PC-9 (cell line): ENCODE measurements at places on chromosomes 13 and 19.

GRCh38 chr19:35272122-35272719 is 3.5 kb downstream of the USF2 start:
- DNase-seq: no peak

- DNase-seq: no peak
These were observed 9.4 kb downstream of the FCER2 start for GRCh38 chr19:7692417-7693088.

DNA sequence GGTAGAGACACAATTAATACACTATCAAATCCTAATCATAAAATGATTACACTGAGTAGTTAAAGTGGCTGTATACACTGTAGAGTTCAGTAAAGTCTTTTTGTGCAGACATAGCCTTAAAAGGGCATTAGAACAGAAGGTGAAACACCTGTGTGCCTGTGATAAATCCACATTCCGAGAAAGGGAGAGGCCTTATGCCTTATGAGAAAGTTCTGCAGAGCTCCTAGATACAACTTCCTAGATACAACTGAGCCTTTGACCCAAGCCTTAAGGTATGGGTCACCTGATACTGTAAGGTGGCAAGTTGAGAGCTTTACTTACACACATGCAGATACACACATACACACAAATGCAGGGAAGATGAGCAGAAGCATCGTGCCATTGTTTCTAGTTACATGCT is 6.3 kb downstream of the SERP2 start:
- DNase-seq: peak; percentile 55

DNA sequence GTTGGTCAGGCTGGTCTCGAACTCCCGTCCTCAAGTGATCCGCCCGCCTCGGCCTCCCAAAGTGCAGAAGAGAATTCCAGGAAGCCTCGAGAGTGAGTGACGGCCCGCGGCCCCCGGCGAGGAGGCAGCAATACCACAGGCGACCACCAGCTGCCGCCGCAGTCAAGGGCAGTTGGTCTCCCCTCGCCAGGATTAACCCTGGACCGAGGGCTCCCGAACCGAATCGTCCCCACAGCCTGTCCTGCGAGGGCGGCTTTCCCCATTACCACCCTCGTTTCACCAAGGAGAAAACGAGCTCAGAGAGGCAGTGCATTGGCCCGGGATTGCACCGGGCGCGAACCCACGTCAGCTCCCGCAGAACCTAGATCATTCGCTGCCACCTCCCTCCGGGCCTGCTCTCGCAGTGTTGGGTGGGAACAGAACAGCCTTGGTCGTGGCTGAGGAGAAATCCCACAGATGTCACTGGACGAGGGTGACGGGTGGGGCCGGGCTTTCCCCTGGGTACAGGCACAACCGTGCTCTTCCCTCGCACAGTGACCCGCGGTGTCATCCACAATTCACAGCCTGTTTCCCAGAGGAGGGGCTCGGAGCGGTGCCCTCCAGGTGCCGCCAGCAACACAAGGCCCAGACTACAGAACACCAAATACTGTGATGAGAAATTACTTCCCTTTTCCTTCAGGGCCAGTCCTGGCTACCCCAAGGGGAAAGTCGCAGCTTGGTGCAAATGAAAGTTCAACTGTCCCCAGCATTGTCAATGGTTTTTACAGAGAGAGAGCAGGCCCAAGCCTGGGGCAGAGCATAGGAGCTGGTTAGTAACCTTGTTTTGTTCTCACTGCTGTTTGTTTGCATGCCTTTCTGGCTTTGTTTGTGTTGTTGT is 24.8 kb downstream of the C2CD4C start:
- no peak for DNase-seq

- DNase-seq: no peak
These were observed 18.5 kb upstream of the ZNF681 start for GRCh38 chr19:23777216-23777615.

GRCh38 chr13:99725644-99726043 is 224.4 kb downstream of the TM9SF2 start:
- no peak for DNase-seq

GRCh38 chr13:22812793-22813192 is 368.0 kb upstream of the SGCG start:
- no peak for DNase-seq

GRCh38 chr13:110616103-110617101 is 1.1 kb downstream of the NAXD start:
- peak; percentile 71 for DNase-seq

- peak; percentile 67 for DNase-seq
These were observed 74.9 kb upstream of the WASF3 start for GRCh38 chr13:26482451-26483197.

DNA sequence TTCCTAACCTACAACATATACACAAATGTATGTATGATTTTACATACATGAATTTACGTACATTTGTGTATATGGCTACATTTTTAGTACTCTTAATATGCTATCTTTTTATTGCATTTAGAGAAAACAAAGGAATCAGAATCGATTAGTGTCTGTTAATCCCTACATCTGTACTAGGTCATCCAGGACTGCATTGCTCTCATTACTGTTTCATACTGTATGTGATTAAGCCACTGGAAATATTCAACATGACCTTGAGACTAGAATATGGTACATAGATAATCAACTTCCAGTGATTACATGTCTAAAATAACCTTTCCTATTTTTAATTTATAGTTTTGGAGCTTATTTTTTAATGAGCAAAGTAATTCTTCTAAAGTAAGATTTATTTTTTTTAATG is 5.3 kb upstream of the MAB21L1 start:
- no peak for DNase-seq

GRCh38 chr13:50993934-50994333 is 84.3 kb downstream of the RNASEH2B start:
- DNase-seq: no peak

- DNase-seq: peak; percentile 70
These were observed 263.9 kb upstream of the NBEA start for GRCh38 chr13:34678154-34678553.

- no peak for DNase-seq
These were observed 51.9 kb downstream of the GARRE1 start for GRCh38 chr19:34306213-34306661.

DNA sequence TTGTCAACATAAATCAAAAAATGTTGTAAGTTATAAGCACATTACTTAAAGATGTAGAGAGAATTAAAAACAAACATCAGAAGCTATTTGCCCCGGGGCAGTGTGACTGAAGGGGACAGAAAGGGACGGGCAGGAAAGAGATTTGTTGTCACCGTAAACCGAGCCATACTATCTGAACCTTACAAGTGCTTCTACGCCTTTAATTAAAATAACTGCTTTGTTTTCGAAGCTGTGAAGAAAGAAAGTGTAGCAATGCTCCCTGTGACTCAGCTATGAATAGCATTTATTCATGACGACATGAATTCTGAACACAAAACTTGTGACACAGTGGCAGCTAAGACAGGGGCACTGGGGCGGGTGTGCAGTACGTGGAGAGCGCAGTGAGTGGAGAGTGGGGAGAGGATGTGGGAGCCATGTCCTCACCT is 30.0 kb downstream of the ZNF787 start:
- DNase-seq: peak; percentile 83

- no peak for DNase-seq
These were observed 503 bp downstream of the TUBA3C start for GRCh38 chr13:19181021-19181620.

DNA sequence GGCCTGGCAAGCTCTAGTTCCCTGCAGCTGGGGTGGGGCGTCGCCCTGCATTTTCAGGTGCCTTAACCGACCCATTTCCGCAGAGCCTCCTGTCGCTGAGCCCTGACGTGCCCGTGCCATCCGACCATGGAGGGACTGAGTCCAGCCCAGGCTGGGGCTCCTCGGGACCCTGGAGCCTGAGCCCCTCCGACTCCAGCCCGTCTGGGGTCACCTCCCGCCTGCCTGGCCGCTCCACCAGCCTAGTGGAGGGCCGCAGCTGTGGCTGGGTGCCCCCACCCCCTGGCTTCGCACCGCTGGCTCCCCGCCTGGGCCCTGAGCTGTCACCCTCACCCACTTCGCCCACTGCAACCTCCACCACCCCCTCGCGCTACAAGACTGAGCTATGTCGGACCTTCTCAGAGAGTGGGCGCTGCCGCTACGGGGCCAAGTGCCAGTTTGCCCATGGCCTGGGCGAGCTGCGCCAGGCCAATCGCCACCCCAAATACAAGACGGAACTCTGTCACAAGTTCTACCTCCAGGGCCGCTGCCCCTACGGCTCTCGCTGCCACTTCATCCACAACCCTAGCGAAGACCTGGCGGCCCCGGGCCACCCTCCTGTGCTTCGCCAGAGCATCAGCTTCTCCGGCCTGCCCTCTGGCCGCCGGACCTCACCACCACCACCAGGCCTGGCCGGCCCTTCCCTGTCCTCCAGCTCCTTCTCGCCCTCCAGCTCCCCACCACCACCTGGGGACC is 1.2 kb downstream of the ZFP36 start:
- DNase-seq: peak; percentile 80

DNA sequence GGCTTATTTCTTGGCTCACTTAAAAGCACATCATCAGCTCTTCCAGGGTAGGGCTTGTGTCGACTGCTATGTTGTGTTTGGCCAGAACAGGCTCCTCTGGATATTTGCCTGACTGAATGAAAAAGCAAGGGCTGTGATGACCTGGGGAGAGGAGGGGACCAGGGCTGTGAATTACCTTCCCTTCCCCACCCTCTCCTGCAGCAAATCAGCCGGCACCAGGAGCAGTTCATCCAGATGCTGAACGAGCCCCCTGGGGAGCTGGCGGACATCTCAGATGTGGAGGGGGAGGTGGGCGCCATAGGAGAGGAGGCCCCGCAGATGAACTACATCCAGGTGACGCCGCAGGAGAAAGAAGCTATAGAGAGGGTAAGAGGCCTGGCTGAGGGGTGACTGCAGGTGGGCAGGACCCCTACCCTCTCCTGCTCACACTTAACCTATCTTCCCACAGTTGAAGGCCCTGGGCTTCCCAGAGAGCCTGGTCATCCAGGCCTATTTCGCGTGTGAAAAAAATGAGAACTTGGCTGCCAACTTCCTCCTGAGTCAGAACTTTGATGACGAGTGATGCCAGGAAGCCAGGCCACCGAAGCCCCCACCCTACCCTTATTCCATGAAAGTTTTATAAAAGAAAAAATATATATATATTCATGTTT is 4.4 kb downstream of the GADD45GIP1 start:
- DNase-seq: no peak

DNA sequence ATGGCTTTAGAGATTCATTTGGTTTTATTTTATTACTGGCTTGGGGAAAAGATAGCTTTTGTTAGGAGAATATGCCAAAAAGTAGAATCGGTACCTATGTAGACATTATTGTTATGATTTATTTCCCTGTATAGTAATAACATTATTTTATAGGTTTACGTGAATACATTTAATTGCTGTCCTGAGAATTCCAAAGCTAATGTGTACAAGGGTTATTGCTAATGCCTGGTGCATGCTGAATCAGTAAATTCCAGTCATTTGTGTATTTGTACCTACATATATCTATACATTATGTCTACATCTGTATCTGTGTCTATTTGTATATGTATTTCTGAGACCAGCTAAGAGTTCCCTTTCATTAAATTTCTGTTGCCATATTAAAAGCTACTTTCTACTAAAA is 550.9 kb downstream of the GPC6 start:
- no peak for DNase-seq

- DNase-seq: no peak
These were observed 15.1 kb downstream of the PRAM1 start for GRCh38 chr19:8487137-8487851.

- no peak for DNase-seq
These were observed 686 bp downstream of the LENG8 start for GRCh38 chr19:54449701-54450069.

- no peak for DNase-seq
These were observed 261.6 kb downstream of the SLITRK1 start for GRCh38 chr13:83620530-83621220.

GRCh38 chr13:110209950-110210603 is 96.9 kb downstream of the COL4A1 start:
- DNase-seq: peak; percentile 78

DNA sequence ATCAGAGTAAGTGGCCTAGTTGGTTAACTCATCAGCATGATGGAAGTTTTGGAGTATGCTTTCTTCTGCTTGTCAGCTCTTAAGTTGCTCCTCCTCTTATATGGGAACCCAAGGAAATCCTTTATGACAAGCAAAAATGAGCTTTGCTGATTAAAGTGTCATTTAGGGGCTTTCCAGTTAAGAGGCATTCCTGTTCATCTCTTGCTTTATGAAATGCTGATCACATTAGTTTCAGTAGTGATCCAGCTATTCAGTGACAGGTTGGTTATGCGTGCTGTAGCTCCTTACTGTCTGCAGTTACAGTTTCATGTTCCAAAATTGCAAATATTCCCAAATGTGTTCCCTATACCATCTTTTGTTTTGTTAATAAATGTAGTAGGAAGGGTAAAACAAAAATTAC is 146.6 kb downstream of the CDK8 start:
- DNase-seq: no peak

- DNase-seq: peak; percentile 44
These were observed 19.8 kb downstream of the RBM26 start for GRCh38 chr13:79386125-79386826.

DNA sequence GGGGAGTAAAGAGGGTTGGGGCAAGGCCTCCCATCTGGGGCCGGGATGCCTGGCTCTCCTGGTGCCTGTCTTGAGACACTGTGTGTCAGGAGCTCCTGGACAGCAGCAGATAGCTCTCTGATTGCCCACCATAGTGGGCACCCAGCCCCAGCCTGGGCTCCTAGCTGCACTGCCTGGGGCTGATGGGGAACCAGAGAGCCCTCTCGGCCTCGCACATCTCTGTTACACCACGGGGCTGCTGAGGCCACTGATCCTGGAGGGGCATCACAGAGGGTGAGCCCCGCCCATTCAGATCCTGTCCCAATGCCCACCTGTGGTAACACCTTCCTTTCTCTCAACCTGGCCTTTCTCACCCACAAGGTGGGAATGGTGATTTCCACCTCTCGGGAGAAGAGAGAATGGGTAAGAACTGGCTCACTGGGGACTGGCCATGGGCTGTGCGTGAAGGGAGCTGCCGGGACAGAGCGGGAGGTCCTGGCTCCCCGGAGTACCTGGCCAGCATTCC is 135.9 kb downstream of the URI1 start:
- no peak for DNase-seq

- DNase-seq: no peak
These were observed 34.0 kb upstream of the HOMER3 start for GRCh38 chr19:18975011-18975410.

DNA sequence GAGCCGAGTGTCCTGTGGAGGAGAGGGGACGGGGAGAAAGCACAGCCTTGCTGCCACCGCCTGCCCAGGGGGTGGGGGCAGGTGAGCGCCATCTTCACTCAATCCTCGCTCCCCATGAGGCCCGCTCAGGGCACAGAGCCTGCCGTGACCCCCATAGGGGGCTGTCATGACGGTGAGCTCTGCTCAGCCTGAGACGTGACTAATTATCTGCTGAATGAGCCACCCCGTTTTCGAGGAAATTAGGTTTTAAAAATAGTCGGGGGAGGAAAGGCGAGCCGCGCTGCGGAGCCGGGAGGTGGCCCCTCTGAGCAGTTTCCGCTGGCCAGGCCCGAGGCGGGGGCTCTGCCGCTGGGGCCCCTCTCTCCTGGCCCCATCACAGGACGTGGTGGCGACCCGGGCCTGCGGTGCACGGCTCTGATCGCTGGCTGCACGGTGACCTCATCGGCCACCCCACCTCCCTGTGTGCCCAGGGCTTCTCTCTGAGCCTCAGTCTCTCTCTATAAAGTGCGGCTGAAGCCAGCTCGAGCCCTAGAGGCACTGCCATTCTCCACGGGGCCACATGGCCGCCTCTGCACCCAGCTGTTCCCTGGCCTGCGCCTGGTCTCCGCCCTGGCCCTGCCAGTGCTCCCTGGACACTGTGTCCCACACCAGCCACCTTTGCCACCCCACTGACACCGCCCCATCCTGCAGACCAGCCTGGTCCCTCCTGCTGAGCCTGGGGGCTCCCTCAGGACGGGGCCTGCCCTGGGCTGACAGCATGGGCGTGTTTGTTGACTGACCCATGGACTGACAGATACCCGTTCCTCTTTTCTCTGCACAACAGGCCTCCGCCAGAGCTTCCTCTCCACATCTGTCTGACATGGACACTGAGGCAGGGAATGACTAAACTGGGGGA is 28.3 kb downstream of the PIP5K1C start:
- no peak for DNase-seq
